Right renal pelvis (tissue), 4 donors: ENCODE measurements at places on chromosomes 12 and 14.
A peak's percentile ranks its signal among the peaks of the same experiment; 100 is the strongest.

DNA sequence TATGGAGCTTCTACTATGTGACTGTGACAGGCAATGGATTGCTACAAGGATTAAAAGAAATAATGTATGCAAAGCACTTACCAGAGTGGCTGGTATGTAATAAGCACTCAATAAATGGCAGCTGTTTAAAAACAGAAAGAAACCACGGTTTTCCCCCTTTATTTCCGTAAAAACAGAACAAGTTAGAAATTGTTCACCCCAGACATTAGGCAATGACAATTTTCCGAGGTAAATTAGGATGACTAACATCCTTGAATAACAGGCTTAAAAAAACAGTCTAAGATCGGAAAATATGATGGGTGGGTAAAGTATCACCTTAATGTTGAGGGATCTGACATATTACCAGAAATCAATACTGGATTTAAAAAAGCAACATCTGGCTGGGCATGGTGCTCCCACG, 20.9 kb upstream of the CNIH1 start:
- DNase-seq = no peak

DNA sequence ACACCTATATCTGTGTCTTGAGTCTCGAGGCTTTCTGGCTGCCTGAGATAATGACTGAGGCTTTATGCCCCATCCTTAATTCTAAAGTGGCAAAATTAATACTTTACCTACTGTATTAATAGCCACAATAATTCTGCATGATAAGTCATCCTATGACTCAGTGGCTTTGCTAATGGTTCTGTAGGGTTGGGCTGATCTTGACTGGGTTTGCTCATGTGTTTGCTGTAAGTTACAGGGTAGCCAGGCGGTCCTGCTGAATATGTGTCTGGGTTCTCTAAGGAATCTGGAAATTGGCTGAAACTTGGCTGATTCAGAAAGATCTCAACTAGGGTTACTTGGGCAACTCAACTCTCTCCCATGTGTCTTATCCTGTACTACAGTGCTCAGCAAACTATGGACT, 21.7 kb downstream of the MGST1 start:
- no peak for DNase-seq

GRCh38 chr12:65787056-65787865, 37.0 kb upstream of the HMGA2 start:
- no peak for DNase-seq

DNA sequence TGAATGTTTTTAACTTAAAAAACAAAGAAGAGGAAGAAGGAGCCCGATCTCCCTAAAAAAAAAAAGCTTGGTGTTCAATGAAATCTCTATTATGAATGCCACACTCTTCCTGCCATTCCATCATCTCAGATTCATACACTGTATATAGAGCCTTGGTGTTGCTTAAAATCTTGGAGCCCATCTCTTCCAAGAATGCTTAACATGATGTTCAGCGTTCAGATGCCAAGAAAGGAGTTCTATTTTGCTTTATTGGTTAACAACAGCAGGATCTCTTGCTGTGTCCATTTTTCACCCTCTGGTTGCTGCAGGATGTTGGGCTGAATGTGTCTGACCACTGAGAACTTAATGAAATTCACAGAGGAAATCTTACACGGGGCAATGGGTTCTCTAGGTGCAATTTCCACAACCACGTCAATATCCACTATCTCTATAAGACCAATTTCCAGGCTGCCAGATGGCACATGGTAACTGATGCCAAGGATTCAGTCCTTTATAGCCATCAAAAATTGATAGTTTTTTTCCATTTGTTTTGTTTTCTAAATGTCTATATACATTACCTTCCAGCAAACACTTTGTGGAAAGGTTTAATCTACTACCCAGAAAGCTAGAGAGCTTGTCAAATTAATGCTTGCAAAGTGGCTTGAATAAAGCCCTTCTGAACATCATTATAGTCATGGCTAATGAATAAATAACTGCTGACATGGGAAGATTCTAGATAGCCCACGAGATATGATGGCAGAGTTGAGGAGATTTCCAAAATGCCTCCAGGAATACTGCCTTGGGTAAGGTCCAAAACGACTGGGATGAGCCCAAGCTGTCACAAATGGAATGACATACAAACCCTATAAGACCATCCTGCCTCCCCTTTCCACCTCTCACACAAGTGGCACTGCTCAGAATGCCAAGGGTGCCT, 26.5 kb downstream of the RERG start:
- no peak for DNase-seq

DNA sequence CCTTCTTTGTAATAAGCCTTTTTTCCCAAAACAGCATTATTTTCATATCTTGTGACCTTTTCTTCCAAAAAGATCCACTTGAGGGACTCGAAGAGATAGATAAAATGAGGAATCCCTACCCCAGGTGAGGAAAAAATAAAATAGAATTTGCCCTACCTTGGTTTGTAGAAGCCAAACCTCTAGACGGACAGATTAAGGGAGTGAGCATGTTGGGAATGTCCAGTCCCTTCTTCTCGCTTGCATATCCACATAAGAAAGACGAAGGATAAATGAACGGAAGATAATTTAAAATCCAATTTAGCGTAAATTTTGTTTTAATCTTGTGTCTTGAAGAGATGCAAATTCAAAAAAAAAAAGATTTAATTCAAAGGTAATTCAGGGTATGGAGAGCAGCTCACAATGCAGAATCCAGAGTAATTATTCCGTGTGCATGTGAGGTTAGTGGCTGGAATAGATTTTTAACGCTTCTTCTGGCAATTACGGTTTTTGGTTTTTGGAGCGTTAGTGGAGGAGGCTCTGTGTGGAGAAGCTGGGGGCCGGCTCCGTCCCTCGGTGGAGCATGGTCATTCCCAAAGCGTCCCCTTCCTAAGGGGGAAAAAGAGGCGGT, 1.5 kb downstream of the GRIN2B start:
- no peak for DNase-seq

DNA sequence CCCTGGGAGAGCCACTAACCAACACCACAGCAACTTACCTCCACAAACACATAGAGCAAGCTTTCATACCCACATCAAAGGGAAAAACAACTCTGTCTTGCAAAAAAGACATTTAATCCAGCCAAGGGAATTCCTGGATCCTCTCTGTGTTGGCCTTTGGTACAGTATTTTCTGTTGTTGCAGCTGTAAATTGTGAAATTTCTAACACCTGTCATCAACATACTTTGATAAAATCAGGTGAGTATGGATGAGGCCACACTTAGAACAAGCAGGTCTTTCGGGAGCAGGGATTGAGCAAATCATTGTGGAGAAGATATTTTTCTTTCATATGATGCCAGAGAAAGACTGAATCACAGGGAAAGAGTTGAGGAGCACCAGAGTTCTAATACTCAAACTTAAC, 89.3 kb downstream of the SPTSSA start:
- no peak for DNase-seq

- DNase-seq = no peak
These were observed 60.6 kb downstream of the WNK1 start for GRCh38 chr12:812950-813349.

DNA sequence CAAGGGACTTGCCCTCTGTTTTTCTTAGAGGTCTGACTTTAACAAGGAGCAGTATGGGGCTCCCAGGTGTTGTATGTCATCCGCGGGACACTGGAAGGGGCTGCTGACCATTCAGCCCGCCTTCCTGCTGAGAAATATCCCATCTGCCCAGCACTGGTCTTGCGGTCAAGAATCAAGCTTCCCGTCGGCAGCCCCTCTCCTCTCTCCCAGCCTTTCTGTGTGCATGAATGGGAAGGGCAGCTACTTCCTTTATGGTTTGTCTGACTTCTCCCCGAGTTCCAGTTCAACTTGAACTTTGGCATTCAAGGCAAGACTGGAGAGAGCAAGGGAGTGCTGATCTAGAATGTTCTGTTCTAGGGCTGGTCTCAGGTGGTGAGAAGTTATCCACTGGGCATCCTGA, 51.5 kb downstream of the PSMA6 start:
- DNase-seq = no peak

DNA sequence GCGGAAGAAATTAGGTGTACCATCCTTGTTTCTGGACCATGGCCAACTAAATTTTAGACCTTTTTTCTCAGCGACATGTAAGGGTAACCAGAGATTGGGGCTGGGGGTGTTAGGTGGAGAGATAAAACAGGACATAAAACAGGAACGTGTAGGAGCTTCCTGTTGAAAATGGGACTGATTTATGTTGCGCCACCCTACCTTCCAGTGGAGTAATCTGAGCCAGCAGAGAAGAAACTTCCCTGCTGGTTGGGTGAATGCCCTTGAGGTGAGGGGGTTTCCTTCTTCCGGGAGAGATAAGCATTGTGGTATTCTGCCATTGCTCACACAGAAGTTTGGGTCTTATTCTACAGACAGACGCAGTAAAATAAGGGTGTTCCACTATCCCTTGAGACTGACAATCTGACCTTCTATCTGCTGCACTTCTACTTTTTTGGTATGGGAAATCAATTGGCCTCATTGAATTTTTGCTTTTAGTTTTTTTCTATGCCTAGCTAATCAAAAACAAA, 417.6 kb downstream of the PCNX1 start:
- no peak for DNase-seq

DNA sequence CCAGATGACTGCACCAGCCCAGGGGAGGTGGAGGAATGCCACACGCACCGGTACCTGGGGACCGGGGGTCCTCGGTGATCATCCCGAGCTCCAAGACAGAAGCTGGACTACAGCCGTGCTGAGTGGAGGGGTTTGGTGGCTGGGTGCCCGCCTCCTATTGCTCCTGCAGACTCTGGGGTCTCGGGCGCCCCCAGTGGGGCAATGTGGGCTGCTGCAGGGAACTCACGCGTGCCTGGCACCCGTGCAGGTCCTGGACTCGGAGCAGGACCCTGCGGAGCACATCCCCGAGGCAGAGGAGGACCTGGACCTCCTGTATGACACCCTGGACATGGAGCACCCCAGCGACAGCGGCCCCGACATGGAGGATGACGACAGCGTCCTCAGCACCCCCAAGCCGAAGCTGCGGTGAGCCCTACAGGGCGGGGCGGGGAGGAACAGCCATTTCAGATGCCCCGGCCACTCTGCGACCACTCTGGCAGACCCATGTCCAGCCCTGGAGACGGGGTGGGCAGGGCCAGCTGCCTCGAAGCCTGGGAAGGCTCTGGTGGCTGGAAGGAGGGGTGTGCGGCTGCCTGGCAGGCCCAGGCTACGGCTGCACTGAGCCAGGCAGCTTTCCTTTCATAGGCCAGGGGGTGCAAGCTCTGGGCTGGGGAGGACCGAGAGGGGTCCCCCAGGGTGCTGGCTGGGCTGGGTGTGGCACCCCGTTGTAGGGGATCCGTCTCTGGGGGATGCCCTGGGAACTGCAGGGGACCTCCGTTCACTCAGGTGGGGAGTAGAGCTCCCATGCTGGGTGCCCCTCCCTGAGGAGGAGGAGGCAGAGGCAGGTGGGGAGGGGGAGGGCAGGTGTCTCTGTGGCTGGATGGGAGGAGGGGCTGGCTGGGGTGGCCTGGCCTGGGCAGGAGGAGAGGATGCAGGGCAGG, 21.6 kb upstream of the TEX22 start:
- no peak for DNase-seq

- DNase-seq = peak; percentile 76
These were observed 201.9 kb downstream of the DAD1 start for GRCh38 chr14:22386924-22387775.

GRCh38 chr12:76623931-76624330, 64.4 kb upstream of the OSBPL8 start:
- DNase-seq = no peak

DNA sequence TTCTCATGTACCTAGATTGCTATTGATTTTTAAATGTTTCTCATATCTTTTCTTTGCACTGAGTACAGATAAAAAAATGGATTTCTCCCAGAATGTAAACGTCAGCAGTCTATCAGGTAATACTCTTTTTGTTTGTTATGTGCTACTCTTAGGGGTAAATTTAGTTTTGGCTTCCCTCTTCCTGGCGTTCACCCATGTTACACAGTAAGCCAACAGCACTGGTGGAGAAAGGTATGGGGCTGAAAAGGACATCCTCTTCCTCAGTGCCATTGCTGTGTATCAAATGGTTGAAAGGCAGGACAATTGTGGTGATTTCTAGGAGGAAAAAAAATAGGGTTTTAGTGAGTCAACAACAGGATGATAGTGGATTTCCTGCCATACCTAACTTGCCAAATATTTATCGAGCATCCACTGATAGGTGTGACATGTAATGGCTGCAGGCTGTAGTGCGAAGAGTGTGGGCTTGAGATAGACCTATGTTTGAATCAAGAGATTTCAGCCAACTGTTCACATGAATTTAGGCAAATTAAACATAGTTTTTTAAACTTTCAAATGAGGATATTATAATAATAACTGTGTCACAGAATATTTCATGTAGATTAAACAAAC, 7.5 kb downstream of the KLRF2 start:
- no peak for DNase-seq

GRCh38 chr12:68406134-68406576, 74.0 kb upstream of the MDM1 start:
- DNase-seq = peak; percentile 51

GRCh38 chr12:49292729-49293055, 2.3 kb upstream of the PRPH start:
- DNase-seq = no peak

DNA sequence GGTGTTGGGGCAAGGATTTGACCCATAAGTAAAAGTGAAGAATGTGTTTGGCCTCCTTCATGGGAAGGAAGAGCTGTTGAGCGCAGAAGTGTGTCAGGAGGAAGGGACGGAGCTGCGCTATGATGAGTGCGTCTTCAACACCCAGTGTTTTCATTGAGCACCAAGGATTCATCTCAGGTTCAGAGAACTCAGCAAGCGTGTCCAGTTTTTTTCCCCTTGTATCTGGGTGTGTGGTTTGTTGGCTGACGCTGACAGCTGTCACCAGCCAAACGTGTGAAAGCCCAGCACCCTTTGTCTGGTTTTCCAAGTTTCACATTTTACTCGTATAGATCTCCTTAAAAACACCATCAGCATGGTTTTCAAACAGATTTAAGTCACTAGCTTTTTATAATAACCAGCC, 12.3 kb downstream of the EP400 start:
- DNase-seq = no peak

DNA sequence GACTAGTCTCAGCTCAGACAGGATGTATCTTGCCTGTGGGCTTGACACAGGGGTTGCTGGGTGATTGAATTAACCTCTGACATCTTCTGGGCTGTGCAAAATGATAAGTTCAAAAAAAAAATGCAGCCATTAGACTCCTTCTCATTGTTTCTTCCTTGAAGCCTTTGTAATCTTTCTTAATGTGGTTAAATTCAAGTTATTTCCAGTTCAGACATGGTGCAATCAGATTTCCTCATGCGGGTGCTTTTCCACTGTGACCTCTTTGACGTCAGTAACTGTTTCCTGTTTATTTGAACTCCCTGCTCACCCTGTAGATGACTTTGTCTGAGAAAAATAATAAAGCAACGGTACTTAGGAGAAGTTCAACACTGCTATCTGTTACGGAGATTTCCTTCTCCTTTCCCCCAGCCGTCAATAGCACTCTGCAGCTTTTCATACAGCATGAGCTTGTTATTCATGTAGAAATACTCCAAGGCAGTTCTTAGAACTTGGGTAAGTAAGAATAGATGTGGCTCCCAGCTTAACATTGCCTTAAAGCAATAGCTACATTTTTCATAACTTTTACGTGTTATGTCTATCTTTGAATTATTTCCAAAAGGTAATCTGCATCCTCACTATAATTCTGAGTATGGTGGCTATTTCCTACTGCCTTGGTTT, 155.5 kb downstream of the PRKCH start:
- DNase-seq = peak; percentile 65
